Right ventricle myocardium inferior (tissue), 1 donor: ENCODE measurements at places on chromosomes 2 and 18. TPM values are rescaled to one million over a fixed set of nuclear protein-coding genes. Genes with fewer than 3 reads are reported as not detected.

YIPF4 gene
- total RNA-seq, result 77.2 TPM

- DNase-seq, result no peak
Observed at GRCh38 chr2:203059567-203060240, 45.0 kb downstream of the NBEAL1 start.

GRCh38 chr2:181771356-181771755 lies 91.0 kb upstream of the NEUROD1 start:
- DNase-seq, result no peak

GDF7 gene
- 0.46 TPM for total RNA-seq

- no peak for DNase-seq
Observed at GRCh38 chr2:205133544-205133943, 548.8 kb upstream of the NRP2 start.

DNA sequence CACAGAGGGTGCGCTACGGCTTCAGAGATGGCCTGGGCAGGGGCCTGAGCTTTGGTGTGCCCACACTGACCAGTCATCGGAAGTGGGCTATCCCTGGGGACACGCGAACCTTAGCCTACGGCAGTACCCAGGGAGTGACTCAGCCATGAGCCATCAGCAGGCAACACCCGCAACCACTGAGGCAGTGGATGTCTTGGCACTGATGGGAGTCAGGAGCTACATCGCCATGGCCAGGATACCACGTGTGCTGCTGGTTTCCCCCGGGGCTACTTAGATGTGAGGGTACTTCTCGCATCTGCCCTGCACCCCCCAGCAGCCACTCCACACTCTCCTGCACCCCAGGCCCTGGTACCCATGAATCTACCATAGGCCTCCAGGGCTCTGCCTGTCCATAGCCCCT lies 12.8 kb upstream of the HPCAL1 start:
- DNase-seq, result no peak

NPAS2 gene
- total RNA-seq, result 38.0 TPM

PKDCC gene
- total RNA-seq, result 114 TPM

GRCh38 chr18:50115095-50115494 lies 79.9 kb downstream of the MYO5B start:
- DNase-seq, result no peak

GPR35 gene
- total RNA-seq, result 2.2 TPM

- no peak for DNase-seq
Observed at GRCh38 chr2:212995920-212996319, 155.5 kb downstream of the IKZF2 start.

DNA sequence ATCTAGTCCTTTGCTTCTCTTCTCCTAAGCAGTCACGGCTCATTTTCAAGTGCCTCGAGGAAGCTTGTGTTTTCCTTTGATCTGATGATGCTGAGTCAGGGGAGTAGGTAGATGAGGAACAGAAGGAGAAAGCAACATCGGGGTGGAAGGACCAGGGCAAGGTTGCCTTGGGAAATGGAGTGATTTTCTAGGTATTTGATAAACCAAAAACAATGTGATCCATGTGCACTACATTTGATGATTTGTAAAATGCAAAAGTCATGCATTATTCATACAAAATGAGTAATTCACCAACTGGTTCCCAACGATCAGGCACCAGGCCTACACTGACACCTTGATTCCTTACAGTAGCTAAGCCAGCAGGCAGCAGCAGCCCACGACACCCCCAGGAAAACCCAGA lies 205.3 kb downstream of the ANAPC1 start:
- DNase-seq, result no peak

PROKR1 gene
- not detected for total RNA-seq

DNA sequence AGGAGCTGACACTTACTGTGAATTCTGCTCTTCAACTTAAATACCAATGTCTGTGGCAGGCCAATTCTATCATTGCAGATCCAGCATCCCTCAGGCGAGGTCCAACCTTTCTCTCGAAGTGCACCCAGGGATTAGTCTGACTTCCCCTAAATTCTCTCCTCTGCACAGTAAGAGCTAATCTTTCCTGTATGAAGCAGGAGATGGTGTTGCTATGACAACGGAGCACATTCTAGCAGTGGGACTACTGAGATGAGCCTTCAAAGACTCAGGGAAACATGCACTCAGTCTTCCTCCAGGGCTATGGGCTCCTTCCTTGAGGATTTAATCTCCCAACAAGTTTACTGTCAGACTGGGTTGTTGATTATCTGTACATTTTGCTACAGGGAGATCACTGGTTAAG lies 176.3 kb downstream of the NOL4 start:
- no peak for DNase-seq

CYP26B1 gene
- total RNA-seq, result 5.4 TPM

ARHGAP28 gene
- 1.1 TPM for total RNA-seq

RFX8 gene
- total RNA-seq, result not detected

DNA sequence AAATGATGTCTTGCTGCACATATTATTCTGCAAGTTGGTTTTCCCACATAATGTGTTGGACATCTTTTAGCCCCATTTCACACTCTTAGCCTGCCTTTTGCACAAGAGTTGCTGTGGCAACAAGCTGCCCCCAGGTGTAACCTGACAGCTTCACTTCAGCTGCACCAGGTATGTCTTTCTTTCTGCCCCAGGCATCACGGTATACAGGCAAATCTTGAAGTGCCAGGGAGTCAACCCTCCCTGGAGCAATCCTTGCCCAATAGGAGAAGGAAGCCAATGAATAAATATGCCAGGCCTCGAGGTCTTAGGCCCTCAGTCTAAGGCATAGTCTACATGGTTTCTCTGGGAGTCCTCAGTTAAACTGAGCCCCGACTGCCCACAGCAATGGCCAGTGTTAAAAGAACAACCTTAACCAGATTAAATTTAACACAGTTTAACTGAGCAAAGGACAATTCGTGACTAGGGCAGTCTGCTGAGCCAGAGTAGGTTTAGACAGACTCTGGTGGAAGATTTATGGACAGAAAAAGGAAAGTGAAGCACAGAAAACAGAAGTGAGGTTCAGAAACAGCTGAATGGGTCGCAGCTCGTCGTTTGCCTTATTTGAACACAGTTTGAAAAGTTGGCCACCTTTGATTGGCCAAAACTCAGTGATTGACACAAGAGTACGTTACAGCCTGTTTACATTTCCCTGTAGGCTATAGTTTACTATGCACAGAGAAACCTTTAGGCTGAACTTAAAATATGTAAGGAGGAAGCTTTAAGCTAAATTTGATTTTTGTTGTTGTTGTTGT lies 32.0 kb upstream of the C1QL2 start:
- DNase-seq, result no peak

IL18R1 gene
- 1.0 TPM for total RNA-seq

DNA sequence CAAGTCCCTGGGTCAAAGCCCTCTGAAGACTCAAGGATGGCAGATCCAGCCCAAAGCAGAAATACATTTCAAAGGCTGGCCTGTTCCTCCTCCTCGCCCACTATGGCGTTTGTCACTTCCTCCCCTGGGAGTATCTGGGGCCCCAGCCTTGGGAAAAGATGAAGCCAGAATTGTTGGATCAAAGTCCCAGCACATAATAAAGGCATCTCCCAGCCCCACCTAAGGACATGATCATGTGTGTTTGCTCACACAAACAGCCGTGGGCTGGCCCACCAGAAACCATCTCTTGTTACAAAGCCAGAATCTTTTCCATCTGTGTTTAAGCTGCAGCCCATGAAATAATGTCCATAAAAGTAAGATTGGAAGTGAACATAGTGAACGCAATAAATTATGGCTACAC lies 50.1 kb upstream of the HAAO start:
- DNase-seq, result peak; percentile 17

DES gene
- total RNA-seq, result 13,356 TPM

BUB1 gene
- total RNA-seq, result 0.87 TPM

LBX2 gene
- total RNA-seq, result 0.43 TPM

EIF4E2 gene
- total RNA-seq, result 39.0 TPM

GRCh38 chr2:217313386-217313785 lies 453.5 kb upstream of the TNP1 start:
- no peak for DNase-seq
